ENCODE measurements at places on chromosomes 3 and 15. TPM values are rescaled to one million over a fixed set of nuclear protein-coding genes. Genes with fewer than 3 reads are reported as not detected.

Gene CCDC39
- total RNA-seq = 0.52 TPM

Gene TRPM1
- total RNA-seq = not detected

Gene ANKRD63
- total RNA-seq = 0.74 TPM

Gene SNTN
- total RNA-seq = not detected

Gene MST1R
- total RNA-seq = 3.7 TPM

Gene SH2D7
- total RNA-seq = not detected

Gene ATP13A5
- not detected for total RNA-seq

Gene TFDP2
- total RNA-seq = 105 TPM

Gene EBLN2
- total RNA-seq = 9.9 TPM

Gene CHL1
- total RNA-seq = 1.9 TPM

Gene PYGO1
- total RNA-seq = 0.52 TPM

DNA sequence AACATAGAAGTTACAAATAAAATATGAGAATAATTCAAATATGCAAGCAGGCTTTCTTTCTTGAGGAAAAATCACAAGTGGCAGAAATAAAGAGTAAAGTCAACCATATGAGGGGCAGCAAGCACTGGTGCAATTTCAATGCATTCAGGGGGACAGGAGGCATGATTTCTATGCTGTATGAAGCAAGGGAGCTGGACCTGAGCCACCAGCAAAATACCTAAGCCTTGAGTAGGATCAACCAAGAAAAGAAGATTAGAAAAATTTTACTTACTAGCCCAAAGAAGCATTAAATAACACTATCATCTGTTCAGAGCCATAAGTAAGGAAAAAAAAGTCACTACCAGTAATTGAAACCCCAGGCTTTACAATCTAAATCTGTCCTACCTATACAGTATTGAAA, 6.3 kb downstream of the ADGRG7 start:
- H3K27ac ChIP-seq = no peak overlapping the region
- DNase-seq = no peak
- no peaks in the 10 kb centered on the region for H3K4me1 ChIP-seq
- H3K27me3 ChIP-seq = no peaks in the 10 kb centered on the region

DNA sequence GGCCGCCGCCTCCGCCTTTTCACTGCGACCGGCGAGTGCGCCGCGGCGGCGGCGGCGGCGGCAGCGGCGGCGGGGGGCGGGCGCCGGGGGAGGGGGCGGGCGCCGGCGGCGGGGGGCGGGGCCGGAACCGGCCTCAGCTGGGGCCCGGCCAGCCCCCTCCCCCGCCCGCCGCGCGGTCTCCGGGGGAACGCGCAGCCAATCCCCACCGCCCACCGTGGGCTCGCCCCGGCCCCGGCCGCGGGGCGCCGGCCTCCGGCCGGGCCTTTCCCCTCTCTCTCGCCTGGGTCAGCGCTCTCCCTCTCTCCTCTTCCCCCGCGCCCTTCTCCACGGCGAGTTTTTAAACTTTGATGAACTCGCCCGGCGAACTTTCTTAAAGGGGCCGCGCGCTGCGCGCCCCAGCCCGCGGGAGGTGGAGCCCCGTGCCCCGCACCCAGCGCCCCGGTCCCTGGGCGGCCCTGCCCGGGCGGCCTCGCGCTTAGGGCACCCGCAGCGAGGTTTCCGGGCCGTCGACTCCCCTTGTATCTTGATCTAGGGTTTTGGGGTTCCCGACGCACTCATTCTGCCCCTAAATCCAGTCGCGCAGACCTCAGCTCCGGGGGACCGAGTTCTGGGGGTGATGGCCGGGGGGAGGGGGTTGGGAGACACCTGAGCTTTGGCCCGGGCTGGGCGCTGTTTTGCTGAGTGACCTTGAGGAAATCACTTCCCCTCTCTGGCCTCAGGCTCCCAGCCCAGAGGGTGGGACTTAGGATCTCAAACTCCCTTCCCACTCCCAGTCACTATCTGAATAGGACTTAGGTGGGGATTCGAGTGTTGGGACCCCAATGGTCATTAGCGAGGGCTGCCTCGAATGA, at the start of gene RBPMS2:
Gene RBPMS2 (minus strand): TSS at position 39 of the 851 bp plus-strand sequence. CDS start 270 bp downstream, outside the sequence.
- H3K27ac ChIP-seq = peak within 1 kb of the TSS; percentile 99
- DNase-seq = peak; percentile 66
- H3K36me3 ChIP-seq = no peaks in the 10 kb centered on the region
- H3K4me1 ChIP-seq = peaks cover 63% of the 10 kb centered on the region
- peak within 1 kb of the TSS; percentile 98 for H3K4me3 ChIP-seq

- peak; percentile 95 for DNase-seq
- H3K4me1 ChIP-seq = peaks cover 40% of the 10 kb centered on the region
- H3K27ac ChIP-seq = peak overlapping the region; percentile 68
Measured at GRCh38 chr15:66657185-66658020, 44.6 kb upstream of the SMAD6 start.

GRCh38 chr15:50907601-50908208, 778 bp upstream of the AP4E1 start:
- H3K4me1 ChIP-seq = no peaks in the 10 kb centered on the region
- peak overlapping the region; percentile 94 for H3K4me3 ChIP-seq
- no peaks in the 10 kb centered on the region for H3K27me3 ChIP-seq
- DNase-seq = peak; percentile 68
- 0 out of 2 replicates have a peak overlapping the region, but pooled peaks have one; percentile 32 for H3K27ac ChIP-seq
- H3K36me3 ChIP-seq = peaks cover 5% of the 10 kb centered on the region

GRCh38 chr3:15010664-15011063, 54.5 kb downstream of the MRPS25 start:
- no peaks in the 10 kb centered on the region for H3K4me1 ChIP-seq
- H3K27ac ChIP-seq = no peak overlapping the region
- DNase-seq = no peak
- no peaks in the 10 kb centered on the region for H3K27me3 ChIP-seq
- peaks cover 17% of the 10 kb centered on the region for H3K36me3 ChIP-seq

GRCh38 chr15:69126054-69126469, 34.4 kb upstream of the GLCE start:
- H3K4me1 ChIP-seq = peaks cover 13% of the 10 kb centered on the region
- H3K27ac ChIP-seq = no peak overlapping the region
- peaks cover 18% of the 10 kb centered on the region for H3K27me3 ChIP-seq
- H3K36me3 ChIP-seq = no peaks in the 10 kb centered on the region
- DNase-seq = no peak
- no peak overlapping the region for H3K4me3 ChIP-seq

- H3K4me1 ChIP-seq = no peaks in the 10 kb centered on the region
- no peak overlapping the region for H3K4me3 ChIP-seq
- no peaks in the 10 kb centered on the region for H3K36me3 ChIP-seq
- H3K27ac ChIP-seq = no peak overlapping the region
- no peaks in the 10 kb centered on the region for H3K27me3 ChIP-seq
Measured at GRCh38 chr15:45842151-45842550, 207.3 kb downstream of the SQOR start.

DNA sequence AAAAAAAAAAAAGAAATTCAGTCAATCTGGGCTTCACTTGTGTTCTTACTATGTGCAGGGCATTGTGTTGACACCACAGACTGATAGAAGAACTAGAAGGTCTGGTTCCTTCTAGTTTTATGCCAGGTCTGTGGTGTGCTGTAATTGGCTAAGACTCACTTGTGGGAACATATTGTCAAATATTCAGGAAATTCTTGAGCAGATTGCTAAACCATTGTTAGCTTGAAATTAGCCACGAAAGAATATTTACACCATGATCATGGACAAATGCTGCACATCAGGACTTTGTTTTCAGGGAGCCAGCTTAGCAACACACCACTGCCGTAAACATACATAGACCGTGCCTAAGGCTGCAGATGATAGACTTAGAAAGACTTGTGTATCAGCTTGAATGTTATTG, 74.6 kb downstream of the GTPBP8 start:
- DNase-seq = no peak
- H3K27me3 ChIP-seq = no peaks in the 10 kb centered on the region
- H3K4me1 ChIP-seq = no peaks in the 10 kb centered on the region
- no peaks in the 10 kb centered on the region for H3K36me3 ChIP-seq

- no peak overlapping the region for H3K4me3 ChIP-seq
- DNase-seq = peak; percentile 52
- H3K4me1 ChIP-seq = no peaks in the 10 kb centered on the region
Measured at GRCh38 chr3:49327485-49327884, 12.4 kb downstream of the USP4 start.

DNA sequence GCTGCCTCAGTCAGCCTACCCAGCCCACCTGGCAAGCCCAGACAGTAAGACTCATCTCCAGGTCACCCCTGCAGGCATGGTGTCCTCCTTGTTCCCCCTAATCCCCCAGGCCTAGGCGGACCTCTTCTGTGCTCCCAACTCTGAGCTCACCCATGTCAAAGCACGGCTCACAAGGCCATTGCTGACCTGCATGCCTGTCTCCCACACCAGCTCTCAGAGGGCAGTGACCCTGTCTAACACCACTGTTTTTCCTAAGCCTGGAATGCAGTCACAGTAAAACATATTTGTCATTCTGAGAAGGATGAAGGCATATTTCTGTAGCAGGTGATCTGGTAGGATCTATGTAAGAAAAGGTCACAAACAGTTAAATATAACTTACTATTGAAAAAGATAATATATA, 110.3 kb upstream of the HACD2 start:
- no peak overlapping the region for H3K4me3 ChIP-seq
- H3K4me1 ChIP-seq = no peaks in the 10 kb centered on the region
- no peaks in the 10 kb centered on the region for H3K27me3 ChIP-seq
- DNase-seq = no peak
- no peak overlapping the region for H3K27ac ChIP-seq
- H3K36me3 ChIP-seq = no peaks in the 10 kb centered on the region

GRCh38 chr3:182565916-182566796, 227.1 kb upstream of the ATP11B start:
- DNase-seq = peak; percentile 11
- peak overlapping the region; percentile 40 for H3K27ac ChIP-seq
- no peaks in the 10 kb centered on the region for H3K36me3 ChIP-seq

GRCh38 chr3:112770951-112771350, 75.7 kb downstream of the CD200R1L start:
- H3K36me3 ChIP-seq = no peaks in the 10 kb centered on the region
- H3K27me3 ChIP-seq = no peaks in the 10 kb centered on the region
- H3K4me1 ChIP-seq = no peaks in the 10 kb centered on the region
- no peak for DNase-seq

DNA sequence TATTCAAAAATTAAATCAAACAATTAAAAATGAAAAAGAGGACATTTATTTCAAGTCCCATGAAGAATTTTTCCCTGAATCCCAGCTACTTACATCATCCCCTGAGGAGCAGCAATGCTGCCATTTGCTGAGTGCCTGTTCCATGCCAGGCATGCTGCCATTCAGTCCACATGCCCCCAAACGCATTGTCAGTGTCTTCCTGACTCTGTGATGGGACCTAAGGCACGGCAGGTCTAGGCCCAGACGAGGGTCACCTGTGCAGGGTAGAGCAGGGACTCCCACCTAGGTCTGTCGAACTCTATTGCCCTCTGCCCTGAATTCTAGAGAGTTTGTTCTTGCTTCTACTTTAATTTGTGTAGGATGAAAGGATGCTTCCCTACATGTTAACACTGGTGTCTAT, 7.0 kb downstream of the PSTPIP1 start:
- no peaks in the 10 kb centered on the region for H3K4me1 ChIP-seq
- no peak overlapping the region for H3K27ac ChIP-seq
- no peaks in the 10 kb centered on the region for H3K36me3 ChIP-seq
- H3K4me3 ChIP-seq = no peak overlapping the region
- no peaks in the 10 kb centered on the region for H3K27me3 ChIP-seq

DNA sequence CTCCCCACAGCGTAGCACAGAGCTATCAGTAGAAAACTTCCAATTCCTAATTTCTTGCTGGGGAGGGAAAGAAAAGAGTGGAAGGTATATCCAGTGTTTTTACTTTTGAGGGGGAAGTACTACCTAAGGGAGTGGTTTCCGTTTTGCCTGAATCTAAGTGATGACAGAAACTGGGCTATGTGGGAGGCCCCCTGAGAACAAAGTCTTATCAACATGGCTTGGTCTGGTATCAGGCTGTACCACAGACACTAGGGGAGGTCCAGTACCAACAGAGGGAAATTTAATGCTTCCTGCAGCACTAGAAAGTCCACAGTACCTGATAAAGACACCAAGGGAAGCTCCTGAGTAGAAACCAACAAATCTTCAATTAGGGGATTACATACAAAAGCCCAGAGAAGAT, 199.2 kb downstream of the IL5RA start:
- H3K4me3 ChIP-seq = no peak overlapping the region
- H3K4me1 ChIP-seq = no peaks in the 10 kb centered on the region
- no peak overlapping the region for H3K27ac ChIP-seq
- H3K27me3 ChIP-seq = no peaks in the 10 kb centered on the region
- no peak for DNase-seq

DNA sequence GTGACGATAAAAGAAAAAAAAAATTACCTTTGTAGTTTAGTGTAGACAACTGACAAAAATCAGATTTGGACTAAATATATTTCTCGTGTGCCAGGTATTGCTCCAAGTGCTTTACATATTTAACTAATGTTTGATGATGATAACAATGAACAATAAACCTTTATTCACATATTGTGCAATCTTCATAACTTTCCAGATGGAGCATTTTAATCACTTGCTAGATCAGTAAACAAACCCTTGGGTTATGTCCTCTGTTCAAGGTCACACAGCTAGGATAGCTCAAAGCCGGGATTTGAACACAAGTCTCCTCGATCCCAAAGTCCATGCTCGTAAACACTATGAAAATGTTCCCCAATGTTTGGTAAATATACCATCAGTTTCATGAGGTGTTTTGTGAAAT, 14.5 kb downstream of the NCEH1 start:
- DNase-seq = no peak
- no peak overlapping the region for H3K27ac ChIP-seq
- no peak overlapping the region for H3K4me3 ChIP-seq

DNA sequence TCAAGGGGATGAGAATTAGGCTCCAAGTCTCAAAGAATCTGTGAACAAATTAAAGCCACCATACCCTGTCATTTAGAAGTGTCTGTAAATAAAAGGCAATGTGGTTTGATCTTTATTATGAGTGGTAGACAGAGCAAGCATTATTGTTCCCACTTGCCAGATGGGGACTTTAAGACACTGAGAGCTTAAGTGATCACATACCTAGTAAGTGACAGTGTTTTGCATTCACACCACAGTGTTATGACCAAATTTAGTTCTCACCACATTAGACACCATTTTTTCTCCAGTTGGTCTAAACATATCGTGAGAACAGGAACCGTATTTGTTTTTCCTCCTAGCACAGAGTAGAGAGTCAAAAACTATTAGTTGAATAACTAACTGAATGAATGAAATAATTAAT, 13.2 kb upstream of the ZBED2 start:
- H3K27ac ChIP-seq = no peak overlapping the region
- H3K4me3 ChIP-seq = no peak overlapping the region
- no peaks in the 10 kb centered on the region for H3K36me3 ChIP-seq
- DNase-seq = no peak
- no peaks in the 10 kb centered on the region for H3K4me1 ChIP-seq
- H3K27me3 ChIP-seq = no peaks in the 10 kb centered on the region

DNA sequence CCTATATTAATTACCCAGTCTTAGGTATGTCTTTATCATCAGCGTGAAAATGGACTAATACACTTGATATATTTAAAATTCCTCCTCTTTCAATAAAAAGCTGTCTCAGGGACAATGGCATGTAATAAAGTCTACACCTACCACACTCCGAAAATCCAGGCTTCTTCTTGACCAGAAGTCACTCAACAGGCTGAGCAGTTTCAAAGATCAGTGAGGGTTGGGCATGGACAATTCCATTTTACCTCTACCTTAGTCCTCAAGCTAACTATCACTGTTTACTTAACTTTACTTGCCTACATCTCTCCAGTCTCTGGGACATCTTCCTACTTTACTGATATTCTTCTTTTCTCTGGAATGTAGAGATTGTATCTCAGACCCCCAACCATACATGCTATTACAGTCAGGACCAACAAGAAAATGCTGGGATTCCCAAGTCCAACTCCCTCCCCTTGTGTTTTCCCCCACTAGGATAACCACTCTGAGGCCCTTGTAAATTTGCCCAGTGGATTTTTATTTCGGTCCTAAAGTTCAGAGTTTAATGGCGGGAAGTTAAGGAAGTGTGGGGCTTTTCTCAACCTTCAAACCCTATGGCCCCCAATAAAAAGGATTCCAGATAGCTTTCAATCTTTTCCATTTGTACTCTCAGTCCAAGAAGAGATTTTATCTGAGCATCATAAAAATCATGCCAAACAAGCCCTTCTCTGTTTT, 137.1 kb upstream of the TSC22D2 start:
- no peak overlapping the region for H3K27ac ChIP-seq
- H3K27me3 ChIP-seq = no peaks in the 10 kb centered on the region
- DNase-seq = no peak

Measured in GM23338 (cell line).